Brain microvascular endothelial cell (primary cell): ENCODE measurements at places on chromosomes 5 and 9.

GRCh38 chr9:70046274-70047070, 2.8 kb downstream of the MAMDC2 start:
- no peak for DNase-seq

DNA sequence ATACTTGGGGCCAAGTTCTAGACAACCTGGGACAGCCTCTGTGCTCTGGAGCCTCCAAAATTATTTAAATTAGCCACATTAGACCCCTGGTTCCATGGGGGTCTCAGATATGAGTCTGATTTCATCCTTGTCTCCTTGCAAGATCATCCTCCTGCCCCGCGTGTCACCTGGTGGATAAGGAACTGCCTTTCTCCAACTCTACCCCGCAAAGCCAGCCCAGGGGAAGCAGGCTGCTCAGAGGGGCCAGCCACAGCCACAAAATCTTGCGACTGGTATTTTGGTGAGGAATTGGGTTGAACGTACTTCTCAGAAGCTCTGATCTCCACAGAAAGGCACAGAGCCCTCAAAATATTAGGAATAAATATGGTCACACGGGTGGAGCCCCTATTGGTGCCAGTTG, 101.2 kb downstream of the AK8 start:
- no peak for DNase-seq

GRCh38 chr9:26471261-26471660, 421.3 kb downstream of the CAAP1 start:
- DNase-seq: no peak

- DNase-seq: no peak
Measured at GRCh38 chr9:14082732-14083131, 231.2 kb downstream of the NFIB start.

DNA sequence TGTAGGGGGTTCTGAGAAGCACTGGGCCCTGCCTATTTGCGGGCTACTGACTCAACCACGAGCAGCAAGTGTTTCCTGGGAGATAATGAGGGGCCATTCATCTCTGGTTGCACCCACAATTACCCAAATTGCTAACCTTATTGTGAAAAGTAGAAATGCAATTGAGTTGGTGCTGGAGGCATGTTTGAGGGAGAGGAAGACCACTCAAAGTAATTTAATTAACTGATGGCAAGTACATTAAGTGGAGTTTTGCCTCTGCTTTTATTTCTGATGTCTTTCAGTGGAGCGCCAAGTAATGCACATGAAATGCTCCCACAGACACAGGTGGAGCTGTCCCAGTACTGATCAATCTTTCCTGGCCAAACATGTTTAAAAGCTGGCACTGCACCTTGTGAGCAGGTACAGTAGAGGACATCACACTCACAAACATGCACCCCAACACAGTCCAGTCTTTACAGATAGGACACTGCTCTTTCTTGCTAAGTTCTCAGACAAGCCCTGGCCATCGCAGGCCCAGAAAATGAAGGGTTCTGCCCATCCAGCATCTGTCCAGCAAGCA, 195.4 kb downstream of the HSPA4 start:
- DNase-seq: no peak

DNA sequence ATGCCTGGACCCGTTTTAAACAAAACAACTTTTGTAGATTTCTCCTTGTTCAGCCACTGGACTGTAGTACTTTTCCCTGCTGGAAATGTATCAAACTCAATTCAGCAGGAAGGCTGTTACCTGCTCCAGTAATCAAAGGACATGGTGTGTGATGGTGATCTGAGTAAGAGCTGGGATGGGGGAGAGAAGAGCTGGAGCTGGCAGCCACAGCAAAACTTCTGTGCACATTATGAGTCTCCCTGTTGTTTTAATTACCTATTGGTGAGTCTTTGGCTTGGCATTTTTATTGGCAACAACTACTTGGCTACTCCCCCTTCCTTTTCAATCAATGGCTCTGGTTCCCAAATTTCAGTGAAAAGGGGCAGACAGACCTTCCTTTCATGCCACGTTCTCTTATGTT, 9.7 kb downstream of the NREP start:
- DNase-seq: no peak

GRCh38 chr5:126937771-126938170, 92.6 kb downstream of the MARCHF3 start:
- DNase-seq: no peak

- no peak for DNase-seq
Measured at GRCh38 chr5:35430381-35431162, 187.1 kb upstream of the SPEF2 start.

- no peak for DNase-seq
Measured at GRCh38 chr5:146345240-146345577, 6.6 kb downstream of the POU4F3 start.

- DNase-seq: no peak
Measured at GRCh38 chr5:113047234-113047633, 70.6 kb downstream of the DCP2 start.

GRCh38 chr5:38245307-38245706, 13.1 kb upstream of the EGFLAM start:
- DNase-seq: no peak

DNA sequence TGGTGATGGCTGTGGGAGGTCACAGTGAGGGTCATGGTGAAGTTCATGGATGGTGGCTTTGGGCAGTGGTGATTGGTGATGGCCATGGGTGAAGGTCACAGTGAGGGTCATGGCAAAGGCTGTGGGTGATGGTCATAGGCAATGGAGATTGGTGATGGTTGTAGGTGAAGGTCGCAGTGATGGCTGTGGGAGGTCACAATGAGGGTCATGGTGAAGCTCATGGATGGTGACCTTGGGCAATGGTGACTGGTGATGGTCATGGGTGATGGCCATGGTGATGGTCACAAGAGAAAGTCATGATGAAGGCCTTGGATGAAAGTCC, 115.6 kb upstream of the IRX4 start:
- DNase-seq: no peak

GRCh38 chr5:8843771-8844170, 702.1 kb downstream of the SEMA5A start:
- DNase-seq: peak; percentile 62

DNA sequence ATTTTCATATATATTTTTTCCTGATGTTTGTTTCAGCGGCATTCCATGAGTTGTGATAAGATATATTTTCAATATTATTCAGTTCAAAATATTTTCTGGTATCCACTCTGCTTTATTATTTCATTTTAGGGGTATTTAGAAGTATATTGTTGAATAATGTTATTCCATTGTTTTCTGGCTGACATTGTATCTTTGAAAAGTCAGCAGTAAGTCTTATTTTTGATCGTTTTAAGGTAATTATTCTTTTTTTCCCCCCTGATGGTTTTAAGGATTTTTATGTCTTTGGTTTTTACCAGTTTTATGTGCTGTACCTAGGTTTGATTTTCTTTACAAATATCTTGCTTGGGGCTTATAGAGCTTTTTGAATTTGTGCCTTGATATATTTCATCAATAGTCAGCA, 6.6 kb upstream of the GLRA1 start:
- DNase-seq: no peak

DNA sequence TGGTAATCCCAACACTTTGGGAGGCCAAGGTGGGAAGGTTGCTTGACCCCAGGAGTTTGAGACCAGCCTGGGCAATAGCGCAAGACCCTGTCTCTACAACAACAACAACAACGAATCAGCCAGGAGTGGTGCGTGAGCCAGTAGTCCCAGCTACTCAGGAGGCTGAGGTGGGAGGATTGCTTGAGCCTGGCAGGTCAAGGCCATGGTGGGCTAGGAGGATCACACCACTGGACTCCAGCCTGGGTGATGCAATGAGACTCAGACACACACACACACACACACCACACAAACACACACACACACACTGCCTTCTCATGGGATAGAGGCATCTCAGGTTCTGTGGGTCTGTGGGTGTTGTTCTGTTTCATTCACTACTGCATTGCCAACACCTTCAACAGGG, 115.0 kb downstream of the DCP2 start:
- no peak for DNase-seq

GRCh38 chr5:9715891-9716335, 85.8 kb upstream of the TAS2R1 start:
- peak; percentile 62 for DNase-seq

DNA sequence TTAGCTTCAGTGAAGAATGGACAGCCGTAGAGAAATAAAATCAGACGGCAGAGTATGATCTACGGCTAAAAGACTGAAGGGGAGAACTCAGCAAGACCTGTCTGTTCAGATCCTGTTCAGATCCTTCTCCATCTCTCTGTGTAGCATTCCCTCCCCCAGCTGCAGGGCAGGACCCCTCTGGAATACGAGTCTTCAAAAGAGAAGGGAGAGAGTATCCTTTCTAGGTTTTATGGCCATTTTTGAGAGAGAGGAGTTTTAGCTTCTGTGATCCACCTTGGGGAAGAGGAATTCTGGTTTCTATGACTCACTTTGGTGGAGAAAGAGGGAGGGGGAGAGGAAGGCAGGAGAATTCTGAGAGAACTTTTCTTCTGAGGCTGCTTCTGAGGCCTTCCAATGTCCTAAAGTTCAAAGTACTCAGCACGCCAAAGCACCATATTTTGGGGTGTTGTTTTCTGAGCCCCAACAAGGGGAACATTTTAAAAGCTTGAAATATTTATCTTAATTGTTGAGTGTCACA, 194.4 kb upstream of the TLE4 start:
- no peak for DNase-seq

DNA sequence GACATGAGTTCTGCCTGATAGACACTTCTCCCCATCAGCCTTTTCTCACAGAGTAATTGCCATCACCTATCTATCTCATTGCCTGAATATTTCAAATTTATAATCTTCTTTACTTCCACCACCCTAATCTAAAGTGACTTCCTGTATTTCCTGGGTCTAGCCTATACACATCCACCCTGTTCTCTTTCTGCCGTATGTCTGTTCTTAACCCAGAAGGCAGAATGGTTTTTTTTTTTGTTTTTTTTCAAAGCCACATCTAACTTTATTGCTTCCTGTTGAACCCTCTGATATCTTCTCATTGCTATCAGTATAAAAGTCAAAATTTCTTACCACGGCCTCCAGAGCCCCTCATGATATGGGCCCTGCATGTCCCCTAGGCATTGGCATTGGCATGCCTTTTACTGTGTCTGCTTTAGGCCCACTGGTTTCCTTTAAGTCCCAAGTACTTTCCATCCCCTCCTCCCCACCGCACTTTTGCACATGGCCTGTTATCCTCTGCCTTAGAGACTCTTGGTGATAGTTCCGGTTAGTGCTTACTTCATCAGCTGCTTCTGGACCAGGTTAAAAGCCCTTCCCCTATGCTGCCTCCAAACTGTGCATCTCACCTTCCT, 159.9 kb downstream of the MAN2A1 start:
- DNase-seq: no peak

- DNase-seq: no peak
Measured at GRCh38 chr9:94913550-94913949, 187.1 kb downstream of the AOPEP start.

- DNase-seq: no peak
Measured at GRCh38 chr9:131419026-131419614, 25.2 kb downstream of the PRRC2B start.

DNA sequence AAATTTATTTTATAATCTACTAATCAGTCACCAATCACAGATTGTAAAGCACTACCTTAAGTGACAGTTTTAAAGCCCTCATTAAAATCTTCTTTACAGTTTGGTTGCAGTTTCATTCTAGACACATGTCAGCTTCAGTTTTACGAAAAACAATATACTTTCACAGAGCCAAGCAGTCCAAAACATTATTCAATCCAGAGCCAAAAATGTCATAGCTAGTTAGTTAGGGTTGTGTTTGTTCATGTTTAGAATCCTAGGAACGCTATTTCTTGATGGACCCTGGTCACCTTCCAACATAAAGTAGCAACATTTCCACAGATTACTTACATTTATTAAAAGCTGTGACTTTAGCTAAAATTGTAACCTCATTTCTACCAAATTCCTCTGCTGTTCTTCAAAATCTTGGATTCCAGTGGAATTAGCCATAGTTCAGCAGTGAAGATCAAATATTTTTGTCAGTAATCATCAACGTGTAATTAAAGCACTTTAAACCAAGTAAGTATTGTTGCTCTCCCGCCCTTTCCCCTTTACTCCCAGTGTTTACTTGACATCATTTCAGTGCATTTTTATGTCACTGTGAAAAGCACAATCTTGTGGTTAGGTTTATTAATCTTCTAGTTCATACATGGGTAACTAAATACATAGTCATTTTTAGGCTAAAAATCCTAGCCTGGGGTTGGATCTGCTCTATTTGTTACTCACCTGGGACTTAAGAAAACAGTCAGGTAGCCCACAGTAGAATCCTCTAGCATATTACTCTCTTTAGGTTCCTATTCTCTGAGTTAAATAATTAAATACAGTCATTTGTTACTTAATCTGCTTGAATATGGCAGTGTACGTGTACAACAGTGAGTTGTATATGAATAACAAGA, 74.3 kb downstream of the NIPBL start:
- peak; percentile 2 for DNase-seq

- no peak for DNase-seq
Measured at GRCh38 chr9:14098486-14099180, 215.3 kb downstream of the NFIB start.

- no peak for DNase-seq
Measured at GRCh38 chr5:129362456-129362855, 97.6 kb upstream of the ADAMTS19 start.
